ENCODE measurements at places on chromosomes 5 and 9.

- DNase-seq, result no peak
These were observed 37.8 kb upstream of the SPDL1 start for GRCh38 chr5:169545762-169546161.

DNA sequence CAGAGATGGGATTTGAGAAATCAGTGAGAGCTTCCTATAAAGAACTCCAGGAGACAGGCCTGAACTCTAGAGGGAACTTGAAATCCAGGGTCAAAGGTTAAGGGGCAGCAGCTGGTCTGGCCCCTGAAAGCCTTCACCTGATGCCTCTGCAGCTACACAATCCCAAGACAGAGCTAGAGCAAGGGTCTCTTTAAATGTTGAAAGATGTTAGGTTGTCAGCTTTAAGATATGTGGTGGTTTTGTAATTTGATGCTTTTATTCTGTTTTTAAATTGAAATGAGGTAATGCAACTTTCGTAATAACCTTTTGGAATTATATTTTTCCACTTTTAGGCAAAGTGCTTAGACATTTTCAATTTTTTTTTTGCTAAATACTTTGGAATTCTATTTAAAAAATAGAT, 2.4 kb downstream of the SOWAHA start:
- no peak for DNase-seq

GRCh38 chr9:33722359-33722675, 73.0 kb upstream of the PRSS3 start:
- no peak for DNase-seq

- DNase-seq, result no peak
These were observed 72.4 kb upstream of the LHFPL2 start for GRCh38 chr5:78720997-78721396.

GRCh38 chr5:145521066-145521465, 314.1 kb downstream of the PRELID2 start:
- no peak for DNase-seq

DNA sequence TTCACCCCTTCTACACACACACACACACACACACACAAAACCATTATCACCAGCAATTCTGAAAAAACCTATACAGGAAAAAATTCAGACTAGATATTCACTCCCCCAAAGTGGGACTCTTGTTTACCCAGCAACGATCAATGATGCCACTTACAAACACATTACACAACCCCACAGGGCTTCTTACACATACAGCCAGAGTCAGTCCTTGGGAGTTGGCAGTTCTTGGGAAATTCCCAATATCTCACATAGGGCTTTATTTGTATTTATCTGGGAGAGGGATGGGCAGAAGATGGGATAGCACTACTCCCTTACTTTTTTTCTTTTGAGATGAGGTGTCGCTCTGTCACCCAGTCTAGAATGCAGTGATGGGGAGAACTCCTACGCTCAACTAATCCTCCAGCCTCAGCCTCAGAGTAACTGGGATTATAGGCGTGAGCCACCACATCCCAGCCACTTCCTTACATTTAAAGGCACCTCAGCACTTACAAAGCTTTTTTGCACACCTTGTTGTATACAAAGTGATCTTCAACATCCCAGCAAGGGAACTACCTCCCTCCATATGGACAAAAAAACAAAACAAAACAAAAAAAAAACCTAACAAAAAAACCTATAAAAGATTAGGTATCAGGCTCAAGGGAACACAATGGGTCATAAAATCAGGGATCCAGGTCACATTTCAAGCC, 168.4 kb downstream of the TSSK1B start:
- no peak for DNase-seq

DNA sequence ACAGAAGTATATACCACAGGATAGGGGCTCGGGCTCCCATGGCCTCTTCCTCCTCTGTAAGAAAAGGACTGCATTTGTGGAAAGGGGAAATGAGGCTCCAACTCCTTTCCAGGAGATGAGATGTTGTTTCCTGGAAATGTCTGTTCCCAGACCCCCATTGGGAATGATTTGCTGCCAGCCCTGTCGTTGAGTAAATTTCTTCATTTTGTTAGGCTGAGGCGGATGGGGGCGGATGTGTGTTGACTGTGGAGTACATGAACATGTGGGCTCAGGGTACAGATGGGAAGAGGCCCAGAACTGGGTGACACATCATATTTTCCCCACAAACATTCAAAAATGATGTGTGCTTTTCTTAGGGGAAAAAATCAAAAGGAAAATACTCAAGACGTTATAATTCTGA, 28.8 kb upstream of the TNFAIP8 start:
- DNase-seq, result no peak

DNA sequence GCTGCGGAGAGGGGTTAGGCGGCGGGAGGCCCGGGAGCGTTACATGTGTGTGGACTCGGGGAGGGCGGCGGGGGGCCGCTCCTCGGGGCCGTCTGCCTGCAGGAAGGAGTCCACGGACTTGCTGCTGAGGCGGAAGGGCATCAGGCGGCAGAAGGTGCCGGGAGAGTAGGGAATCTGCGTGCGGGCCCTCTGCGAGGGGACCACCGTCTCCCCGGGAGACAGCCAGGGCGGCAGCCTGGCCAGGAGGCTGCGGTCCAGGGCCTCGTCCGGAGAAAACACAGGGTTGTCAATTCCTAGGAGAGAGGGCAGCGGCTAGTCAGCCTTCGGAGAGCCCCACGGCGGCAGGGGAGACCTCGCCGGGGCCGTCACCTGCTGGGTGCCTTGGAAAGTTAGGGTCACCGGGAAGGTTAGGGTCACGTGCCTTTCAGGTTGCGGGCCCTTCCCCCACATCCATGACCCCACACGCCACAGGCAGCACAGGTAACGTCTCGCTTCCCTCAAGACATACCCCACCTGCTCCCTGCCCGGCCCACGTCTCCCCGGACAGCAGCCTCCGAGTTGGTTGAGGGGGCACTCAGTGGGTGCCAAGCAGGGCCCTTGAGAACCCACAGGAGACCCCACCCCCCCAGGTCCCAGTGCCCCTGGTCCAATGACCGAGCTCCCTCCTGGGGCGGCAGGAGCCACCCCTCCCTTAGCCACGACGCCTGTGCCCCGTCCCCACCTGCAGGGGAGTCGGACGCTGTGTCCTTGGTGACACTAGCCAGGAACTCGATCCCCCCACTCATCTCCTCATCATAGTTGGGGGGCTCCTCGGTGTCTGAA, 32.1 kb downstream of the EXOC3 start:
- DNase-seq, result no peak

- no peak for DNase-seq
These were observed 36.0 kb downstream of the ADAM19 start for GRCh38 chr5:157539503-157540022.

- DNase-seq, result no peak
These were observed 134.1 kb downstream of the TRPM6 start for GRCh38 chr9:74753650-74754049.

- DNase-seq, result peak; percentile 23
These were observed 74.0 kb downstream of the WDR41 start for GRCh38 chr5:77418162-77418561.

GRCh38 chr5:115184770-115185169, 15.1 kb upstream of the TRIM36 start:
- no peak for DNase-seq

DNA sequence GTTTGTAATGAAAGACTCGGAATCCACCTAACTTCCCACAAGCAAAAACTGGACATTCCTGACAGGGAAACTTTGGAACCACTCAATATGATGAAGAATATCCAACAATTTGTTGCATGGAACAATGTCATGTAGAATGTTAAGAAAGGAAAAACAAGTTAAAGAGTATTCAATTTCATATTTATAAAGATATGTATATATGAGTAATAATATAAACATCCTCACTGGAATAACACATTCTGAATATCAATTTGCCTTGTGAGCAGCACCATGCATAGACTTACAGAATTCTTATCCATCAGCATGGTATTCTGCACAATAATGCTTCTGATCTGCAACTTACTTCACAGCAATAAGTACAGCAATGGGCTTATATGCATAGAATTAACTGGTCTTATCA, 650.3 kb downstream of the SEMA5A start:
- no peak for DNase-seq

Measured in brain microvascular endothelial cell (primary cell).